GOT3 (cell line): ENCODE measurements at places on chromosomes 4 and X.

- DNase-seq: no peak
Observed at GRCh38 chrX:133709501-133709900, 275.9 kb downstream of the GPC3 start.

- DNase-seq: no peak
Observed at GRCh38 chrX:65985922-65986588, 53.8 kb downstream of the VSIG4 start.

DNA sequence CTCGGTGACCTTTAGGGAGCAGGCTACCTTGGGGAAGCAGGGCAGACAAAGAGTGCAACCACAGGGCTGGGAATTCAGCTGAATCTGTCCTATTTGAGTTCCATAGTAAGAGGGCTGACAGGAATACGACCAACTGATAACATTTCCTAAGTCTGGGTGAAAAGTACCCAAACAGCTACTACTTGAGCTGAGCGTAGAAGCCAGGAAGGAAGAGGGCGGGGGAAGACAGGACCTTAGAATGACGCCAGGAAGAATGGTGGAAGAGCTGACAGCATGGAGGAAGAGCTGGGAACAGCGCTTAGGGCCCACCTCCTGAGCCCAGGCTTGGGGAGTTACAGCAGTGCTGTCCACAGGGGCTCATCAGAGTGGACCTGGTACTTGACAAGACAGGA, 14.4 kb downstream of the MECP2 start:
- no peak for DNase-seq

GRCh38 chr4:114078636-114079035, 99.2 kb upstream of the ARSJ start:
- DNase-seq: no peak

GRCh38 chr4:15601862-15602261, 53.3 kb downstream of the FBXL5 start:
- no peak for DNase-seq

DNA sequence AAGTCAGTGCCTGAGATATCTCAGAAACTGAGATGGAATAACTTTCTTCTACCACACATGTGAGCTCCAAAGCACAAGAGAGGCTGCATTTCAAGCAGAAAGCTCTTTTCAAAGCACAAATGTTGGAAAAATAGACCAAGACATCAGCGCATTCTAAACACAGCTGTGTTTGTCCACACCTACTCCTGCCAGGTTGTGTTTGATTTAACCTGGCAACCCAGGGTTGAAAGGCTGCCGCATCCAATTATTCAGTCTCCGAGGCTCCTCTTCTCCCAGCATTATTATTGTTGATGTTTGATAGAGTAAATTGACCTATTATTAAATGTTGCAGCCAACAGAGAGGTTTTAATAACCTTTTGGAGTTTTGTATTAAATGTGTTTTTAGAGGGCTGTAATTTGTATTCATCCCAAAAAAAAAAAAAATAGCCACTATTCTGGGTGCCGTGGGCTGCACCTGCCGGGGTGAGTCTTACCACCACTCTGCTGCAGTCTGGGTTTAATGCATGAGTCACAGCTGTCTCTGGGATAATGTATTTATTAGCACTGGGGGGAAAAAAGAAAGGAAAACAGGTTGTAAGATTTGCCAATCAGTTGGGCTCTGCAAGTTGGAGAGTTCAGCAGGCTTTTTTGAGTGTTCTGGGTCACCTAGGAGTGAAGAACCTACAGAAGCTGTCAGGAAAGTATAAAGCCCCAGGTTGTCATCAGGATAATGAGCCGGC, 105.2 kb upstream of the NOCT start:
- DNase-seq: no peak

GRCh38 chrX:10208953-10209352, 52.2 kb downstream of the CLCN4 start:
- no peak for DNase-seq
